ENCODE measurements at places on chromosomes 11 and 22.
A peak's percentile ranks its signal among the peaks of the same experiment; 100 is the strongest.

GRCh38 chr11:62919898-62920640, 1.1 kb downstream of the CHRM1 start:
- DNase-seq = no peak

- DNase-seq = peak; percentile 8
Measured at GRCh38 chr11:12274558-12275197, 102.7 kb upstream of the PARVA start.

DNA sequence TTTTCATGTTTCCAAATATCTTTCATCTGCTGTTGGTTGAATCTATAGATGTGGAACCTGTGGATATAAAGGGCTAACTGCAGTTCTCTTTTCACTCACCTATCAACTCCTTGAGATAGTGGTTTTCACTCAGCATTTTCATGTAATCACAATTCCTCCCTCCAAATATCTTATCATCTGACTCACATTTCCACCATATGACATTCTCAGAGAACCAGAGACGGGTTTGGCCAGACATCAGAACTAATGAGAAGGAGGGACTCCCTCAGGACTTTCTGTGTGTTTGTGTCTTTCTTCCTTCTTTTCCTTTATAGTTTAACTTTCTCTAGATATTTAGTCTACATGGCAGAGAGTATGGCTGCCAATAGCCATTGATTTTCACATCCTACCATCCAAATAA, 134.8 kb upstream of the DDI1 start:
- no peak for DNase-seq

GRCh38 chr11:91104237-91104636, 881.4 kb upstream of the CHORDC1 start:
- peak; percentile 42 for DNase-seq

DNA sequence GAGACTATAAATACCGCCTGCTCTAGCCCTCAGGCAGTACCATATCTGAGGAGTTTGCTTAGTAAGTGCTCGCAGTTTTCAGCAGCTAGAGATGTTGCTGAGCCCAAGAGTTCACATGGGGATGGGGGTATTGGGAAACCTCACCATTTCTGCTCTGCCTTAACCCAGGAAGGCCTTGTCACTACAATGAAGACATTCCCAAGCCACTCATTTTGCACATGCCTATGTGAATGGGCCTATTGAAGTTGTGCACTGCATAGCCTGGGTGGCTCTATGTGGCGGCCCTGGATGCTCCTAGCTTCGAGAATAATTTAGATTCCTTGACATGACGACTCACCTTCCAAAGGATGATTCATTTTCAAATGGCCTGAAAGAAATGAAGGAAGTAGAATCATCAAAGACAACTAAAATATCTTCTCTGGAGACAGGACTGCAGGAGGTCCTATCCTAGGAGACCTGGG, 163.4 kb downstream of the ADAMTS15 start:
- DNase-seq = no peak

- DNase-seq = no peak
Measured at GRCh38 chr11:106770489-106771085, 247.7 kb downstream of the GUCY1A2 start.

DNA sequence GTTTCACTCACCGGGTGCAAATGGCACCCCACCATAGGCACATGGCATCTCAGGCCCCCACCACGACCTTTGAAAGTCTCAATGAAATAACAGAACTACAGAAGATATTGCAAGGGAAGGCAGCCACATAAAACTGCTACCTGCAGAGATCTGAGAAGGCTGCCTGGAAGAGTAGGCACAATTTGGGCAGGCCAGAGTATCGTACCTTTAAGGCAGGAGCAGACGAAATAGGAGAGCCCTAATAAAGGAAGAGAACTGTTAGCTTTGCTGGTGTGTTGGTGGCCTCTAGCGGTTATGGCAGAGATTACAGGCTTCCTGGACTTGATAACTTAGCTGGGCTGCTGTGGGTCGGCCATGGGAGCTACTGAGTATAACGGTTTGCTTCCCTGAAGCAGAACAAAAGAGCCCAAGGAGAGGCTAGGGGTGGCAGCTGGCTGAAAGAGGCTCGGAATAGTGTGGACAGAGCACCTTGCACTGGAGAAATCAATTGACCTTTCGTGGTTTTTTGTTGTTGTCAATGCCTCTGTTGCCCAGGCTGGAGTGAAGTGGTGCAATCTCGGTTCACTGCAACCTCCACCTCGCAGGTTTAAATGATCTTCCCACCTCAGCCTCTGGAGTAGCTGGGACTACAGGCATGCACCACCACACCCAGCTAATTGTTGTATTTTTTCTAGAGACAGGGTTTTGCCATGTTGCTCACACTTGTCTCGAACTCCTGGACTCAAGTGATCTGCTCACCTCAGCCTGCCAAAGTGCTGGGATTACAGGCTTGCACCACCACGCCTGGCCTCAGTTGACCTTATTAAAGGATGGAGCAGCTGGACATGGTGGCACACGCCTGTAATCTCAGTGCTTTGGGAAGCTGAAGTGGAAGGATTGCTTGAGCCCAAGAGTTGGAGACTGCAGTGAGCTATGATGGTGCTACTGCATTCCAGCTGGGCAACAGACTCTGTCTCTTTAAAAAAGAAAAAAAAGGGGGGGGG, 4.8 kb downstream of the SDF2L1 start:
- peak; percentile 91 for DNase-seq
